Gastroesophageal sphincter (tissue), 4 donors: ENCODE measurements at places on chromosomes 6 and 20. TPM values are rescaled to one million over a fixed set of nuclear protein-coding genes. Genes with fewer than 3 reads are reported as not detected.

MYCT1 gene
- 10.6 TPM for total RNA-seq

NUP153 gene
- 32.5 TPM for total RNA-seq

C20orf144 gene
- total RNA-seq: not detected

PNPLA1 gene
- not detected for total RNA-seq

KCNB1 gene
- 26.3 TPM for total RNA-seq

NRSN1 gene
- total RNA-seq: 0.15 TPM

RHAG gene
- 0.94 TPM for total RNA-seq

CALHM4 gene
- total RNA-seq: not detected

NRM gene
- 4.4 TPM for total RNA-seq

MUCL3 gene
- total RNA-seq: not detected

GDAP1L1 gene
- total RNA-seq: not detected

PHACTR3 gene
- total RNA-seq: 0.81 TPM

MEI4 gene
- total RNA-seq: 0.31 TPM

CRISP2 gene
- total RNA-seq: not detected

MTCH1 gene
- total RNA-seq: 211 TPM

ENPP3 gene
- 0.35 TPM for total RNA-seq

GNAS-AS1 gene
- not detected for total RNA-seq

SLCO4A1 gene
- 19.0 TPM for total RNA-seq

E2F1 gene
- 0.57 TPM for total RNA-seq

GHRH gene
- total RNA-seq: not detected

SLC22A2 gene
- total RNA-seq: 0.47 TPM

NNAT gene
- total RNA-seq: 8.5 TPM

HSPA1L gene
- total RNA-seq: 3.0 TPM

CCN6 gene
- total RNA-seq: not detected

OPRL1 gene
- total RNA-seq: 0.78 TPM

RNF182 gene
- total RNA-seq: not detected

TMEM14A gene
- 25.2 TPM for total RNA-seq

CST4 gene
- total RNA-seq: not detected

PLCB1 gene
- total RNA-seq: 104 TPM

RIPPLY2 gene
- total RNA-seq: not detected

BNIP5 gene
- not detected for total RNA-seq

EYA4 gene
- total RNA-seq: 3.1 TPM

SRSF12 gene
- total RNA-seq: 0.74 TPM

SNRPB2 gene
- total RNA-seq: 41.8 TPM

CGA gene
- total RNA-seq: not detected

DDO gene
- total RNA-seq: 2.1 TPM

SYNE1 gene
- 160 TPM for total RNA-seq

PI3 gene
- 33.7 TPM for total RNA-seq

PCK1 gene
- total RNA-seq: 3.2 TPM

KLHDC3 gene
- total RNA-seq: 120 TPM

LY6G6F gene
- total RNA-seq: not detected
